ENCODE measurements at places on chromosomes 11 and 22.
A peak's percentile ranks its signal among the peaks of the same experiment; 100 is the strongest.

DNA sequence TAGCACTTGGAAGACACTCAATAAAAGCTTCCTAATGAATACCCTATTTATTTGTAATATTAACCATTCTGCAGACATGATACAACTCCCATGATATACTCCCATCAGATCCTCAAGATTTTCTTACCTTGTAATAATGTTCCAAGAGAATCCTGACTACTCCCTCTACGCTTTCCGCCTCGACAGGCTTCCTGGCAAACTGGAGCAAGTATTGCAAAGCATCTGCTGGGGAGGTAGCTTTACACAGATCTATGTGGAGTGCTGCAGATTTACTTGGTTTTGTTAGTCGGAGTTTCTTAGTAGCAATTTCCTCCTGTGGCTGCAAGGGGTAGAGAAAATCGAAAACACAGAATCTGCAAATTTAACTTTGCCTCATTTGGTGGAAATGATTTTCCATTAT is 3.5 kb downstream of the INTS4 start:
- DNase-seq = no peak

- no peak for DNase-seq
Measured at GRCh38 chr22:30868663-30869385, 99.8 kb downstream of the MORC2 start.

DNA sequence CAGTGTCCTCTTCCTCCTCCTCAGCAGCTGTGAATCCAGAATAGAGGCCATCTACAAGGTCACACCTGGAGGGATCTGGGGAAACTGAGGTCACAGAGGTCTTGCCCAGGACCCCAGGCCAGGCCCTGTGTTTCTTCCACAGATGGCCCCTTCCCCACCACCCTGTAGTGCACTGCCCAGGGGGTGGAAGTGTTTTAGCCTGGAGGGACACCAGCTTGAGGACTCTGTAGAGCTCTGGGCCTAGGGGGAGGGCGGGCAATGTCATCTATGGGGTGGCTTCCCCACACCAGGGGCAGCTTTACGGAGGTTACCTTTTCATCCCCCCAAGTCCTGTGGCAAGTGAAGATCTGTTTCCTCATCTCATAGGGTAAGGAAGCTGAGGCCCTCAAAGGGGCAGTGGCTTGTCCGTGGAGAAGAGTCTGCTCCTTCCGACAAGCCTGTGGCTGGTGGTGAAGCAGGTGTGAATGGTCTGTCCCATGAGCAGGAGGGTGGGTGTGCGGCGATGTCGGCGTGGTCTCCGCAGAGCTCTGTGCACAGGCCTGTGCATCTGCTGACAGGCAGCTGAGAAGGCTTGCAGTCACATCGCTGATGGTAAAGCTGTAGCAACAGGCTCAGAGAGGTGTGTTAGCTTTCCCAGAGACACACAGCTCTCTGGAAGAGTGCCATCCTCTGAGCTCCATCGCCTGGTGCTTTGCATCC is 74.1 kb upstream of the WNT7B start:
- no peak for DNase-seq

DNA sequence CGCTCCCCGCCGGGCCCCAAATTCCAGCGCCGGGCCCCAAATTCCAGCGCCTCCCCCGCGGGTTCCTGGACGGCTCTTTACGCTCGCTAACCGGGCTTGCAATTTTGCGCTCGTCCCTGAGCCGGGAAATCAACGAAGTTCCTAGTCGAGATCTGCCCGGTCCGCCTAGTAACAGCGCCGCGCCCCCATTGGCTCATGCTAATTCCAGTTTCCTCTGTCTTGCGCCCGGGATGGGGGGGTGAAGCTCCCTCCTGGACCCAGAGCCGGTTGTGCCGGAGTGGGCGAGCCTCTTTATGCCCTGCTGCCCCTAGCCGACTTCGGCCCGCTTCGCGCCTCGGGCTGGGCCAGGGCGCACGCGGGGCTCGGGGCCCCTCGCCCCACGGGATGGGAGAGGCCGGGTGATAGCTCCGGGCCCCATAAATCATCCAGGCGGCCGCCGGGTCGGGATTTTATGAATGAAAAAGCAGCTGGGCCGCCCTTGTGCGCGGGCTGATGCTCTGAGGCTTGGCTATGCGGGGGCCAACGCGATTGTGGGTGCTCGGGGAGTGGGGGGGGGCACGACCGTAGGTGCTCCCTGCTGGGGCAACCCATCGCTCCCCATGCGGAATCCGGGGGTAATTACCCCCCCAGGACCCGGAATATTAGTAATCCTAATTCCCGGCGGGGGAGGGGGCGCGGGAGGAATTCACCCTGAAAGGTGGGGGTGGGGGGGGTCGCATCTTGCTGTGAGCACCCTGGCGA is 1.8 kb upstream of the CCND1 start:
- DNase-seq = peak; percentile 98

DNA sequence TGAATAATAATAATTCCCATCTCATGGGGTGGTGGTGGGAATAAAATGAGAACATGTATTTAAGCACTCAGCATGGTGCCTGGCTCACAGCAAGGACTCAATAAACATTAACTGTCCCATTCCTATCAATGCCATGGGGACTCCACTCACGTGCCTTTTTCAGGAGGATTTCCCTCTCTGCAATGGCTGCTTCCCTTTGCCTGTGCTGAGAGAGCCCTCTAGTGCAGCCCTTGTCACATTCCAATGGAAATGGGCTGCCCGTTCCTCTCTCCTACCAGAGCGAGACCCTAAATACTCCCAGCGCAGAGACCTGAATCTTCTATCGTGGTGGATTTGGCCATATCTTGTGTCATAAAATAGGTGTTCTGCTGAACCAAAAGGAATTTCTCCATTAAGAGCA is 621.5 kb upstream of the B3GAT1 start:
- DNase-seq = peak; percentile 72

Measured in ELF-1 (cell line).